ENCODE measurements at places on chromosomes 3 and 15.

DNA sequence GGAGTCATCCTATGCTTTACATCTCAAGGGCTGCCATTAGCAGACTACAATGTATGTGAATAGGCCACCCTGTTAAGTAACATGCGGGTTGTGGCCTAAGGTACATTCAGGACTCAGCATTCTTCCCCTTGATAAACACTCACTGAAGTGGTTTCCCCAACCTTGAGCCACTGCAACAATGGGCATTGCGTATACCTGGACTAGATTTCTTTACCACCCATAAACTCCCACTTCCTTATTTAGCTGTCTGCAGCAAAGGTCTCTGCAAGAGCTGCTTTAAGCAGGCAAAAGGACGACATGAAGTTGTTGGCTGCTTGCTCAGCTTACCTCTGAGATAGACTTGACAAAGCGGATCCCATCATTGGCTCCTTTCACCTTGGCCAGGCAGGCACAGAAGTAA, 16.2 kb downstream of the FYCO1 start:
- no peak for DNase-seq

DNA sequence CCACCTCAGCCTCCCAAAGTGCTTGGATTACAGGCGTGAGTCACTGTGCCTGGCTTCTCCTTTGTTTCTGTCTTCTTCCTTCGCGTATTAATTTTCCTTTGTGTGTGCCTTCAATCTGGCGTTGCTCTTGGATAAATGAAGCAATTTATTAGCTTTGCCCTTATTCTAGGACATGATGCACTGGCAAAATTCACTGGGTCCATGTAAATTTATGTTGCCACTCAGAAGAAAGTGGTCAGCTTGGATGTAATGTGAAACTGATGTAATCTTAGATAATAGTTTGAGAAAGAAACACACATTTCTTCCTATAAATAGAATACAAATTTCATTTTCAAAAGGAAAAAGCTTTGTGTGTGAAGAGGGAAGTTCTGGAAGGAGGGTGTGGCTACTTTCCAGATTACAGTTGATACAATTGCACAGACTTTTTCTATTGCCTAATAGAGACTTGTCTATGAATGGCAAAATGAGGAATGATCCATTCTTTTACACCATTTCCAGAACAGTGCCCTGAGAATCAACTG, 23.3 kb upstream of the ATP1B3 start:
- DNase-seq: no peak

DNA sequence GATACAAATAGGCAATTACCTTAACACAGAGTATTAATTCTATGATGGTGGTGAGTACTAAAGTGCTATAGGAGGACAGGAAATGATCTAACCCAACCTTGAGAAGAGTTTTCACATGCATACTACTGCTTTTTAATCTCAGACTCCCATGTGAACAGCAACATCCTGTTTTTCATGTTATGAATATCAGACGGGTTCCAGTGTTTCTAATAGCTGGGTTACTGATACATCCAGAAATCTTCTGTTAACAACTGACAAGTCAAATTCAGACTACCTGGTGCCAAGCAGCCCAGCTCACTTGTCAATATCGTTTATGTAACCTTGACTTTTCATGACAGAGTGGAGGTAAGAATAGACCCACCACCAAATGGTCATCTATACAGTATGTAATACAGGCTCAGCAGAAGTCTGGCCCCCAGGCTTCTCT, 220.2 kb upstream of the COL8A1 start:
- DNase-seq: no peak

DNA sequence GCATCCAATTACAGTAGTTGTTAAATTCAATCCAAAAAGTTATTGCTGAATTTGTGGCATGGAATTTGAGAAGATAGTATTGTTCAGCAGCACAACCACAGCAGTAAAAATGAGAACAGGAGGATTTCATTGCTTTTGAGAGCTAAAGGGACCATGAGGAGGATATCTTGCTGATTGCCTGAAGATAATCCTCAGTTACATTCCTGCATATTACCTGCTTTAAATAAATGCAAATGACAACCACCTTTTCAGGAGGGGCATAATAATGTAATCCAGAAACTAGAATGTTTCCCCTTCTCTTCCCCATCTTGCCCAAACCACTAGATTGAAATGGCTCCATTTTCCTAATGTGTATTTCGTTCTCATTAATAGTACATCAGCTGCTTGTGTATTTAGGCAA, 35.2 kb upstream of the SLC2A2 start:
- DNase-seq: no peak

DNA sequence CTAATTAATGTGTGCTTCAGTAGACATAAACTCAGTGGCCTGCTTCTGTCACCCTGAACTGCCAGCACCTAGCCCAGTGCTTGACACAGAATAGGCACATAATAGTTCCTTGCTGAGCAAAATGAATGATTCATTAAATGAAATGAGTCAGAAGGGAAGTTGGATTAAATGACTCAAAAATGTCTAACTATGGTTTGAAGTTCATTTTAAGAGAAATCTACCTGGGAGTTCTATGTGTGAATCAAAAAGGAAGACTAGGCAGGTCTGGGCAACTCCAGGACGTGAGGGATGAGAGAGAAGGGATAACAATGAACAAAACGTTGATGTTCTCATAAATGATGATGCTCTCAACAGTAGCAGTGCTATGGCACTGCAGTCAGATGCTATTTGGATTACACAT, 175.0 kb downstream of the CFAP20DC start:
- DNase-seq: no peak

- no peak for DNase-seq
Measured at GRCh38 chr15:48242015-48242414, 35.9 kb downstream of the SLC12A1 start.

- DNase-seq: no peak
Measured at GRCh38 chr15:57609805-57610529, 18.3 kb downstream of the MYZAP start.

- DNase-seq: no peak
Measured at GRCh38 chr3:136070953-136071949, 105.7 kb downstream of the PPP2R3A start.

DNA sequence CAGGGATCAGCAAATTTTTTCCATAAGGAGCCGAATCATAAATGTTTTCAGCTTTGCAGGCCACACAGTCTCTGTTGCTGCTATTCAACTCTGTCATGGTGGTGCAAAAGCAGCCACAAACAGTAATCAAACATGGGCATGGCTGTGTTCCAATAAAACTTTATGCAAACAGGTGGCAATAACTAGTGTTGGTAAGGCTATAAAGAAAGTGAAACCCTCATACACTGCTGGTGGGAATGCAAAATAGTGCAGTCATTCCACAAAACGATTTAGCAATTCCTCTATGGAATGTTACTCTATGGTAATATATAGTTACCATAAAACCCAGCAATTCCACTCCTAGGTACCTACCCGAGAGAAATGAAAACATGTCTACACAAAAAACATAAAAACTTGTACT, 14.0 kb upstream of the MRPS25 start:
- DNase-seq: no peak

- no peak for DNase-seq
Measured at GRCh38 chr3:126287536-126288241, 69.5 kb downstream of the KLF15 start.

- no peak for DNase-seq
Measured at GRCh38 chr3:158935846-158936245, 134.0 kb downstream of the MFSD1 start.

DNA sequence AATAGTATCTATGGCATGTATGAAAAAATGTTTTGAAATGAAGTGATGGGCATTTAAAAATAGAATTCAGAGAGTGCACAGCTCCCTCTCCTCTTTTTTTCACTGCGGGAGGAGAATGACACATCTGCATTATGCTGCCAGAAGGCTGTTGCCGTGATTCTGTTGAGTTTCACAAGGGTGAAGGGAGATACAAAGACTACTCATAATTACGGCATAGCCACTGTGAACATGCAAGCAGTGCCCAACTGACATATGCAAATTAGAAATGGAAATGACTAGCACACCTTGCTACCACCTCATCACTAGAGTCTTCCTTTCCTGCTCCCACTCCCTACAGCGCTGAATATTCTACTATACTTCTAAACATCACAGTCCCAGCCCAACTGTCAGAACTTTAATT, 20.1 kb downstream of the IFT57 start:
- no peak for DNase-seq

DNA sequence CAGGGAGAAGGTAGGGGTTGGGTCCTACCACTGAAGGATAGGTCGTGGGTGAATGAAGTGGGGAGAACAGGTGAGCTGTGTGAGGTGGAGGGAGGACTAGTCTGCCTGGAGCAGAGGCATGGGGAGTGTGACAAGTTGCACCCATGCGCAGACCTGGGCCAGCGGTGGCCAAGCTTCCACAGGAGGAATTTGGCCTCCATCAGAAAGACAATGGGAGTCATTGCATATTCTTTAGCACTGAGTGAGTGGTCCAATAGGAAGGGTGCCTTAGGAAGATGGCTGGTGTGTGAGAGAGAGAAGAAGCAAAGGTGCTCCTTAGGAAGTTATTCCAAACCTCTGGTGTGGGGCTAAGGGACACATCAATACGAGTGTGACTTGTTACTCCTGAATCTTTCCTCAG, 191.1 kb downstream of the KCNAB1 start:
- DNase-seq: no peak

- DNase-seq: no peak
Measured at GRCh38 chr3:124664804-124665203, 65.4 kb upstream of the UMPS start.

GRCh38 chr3:140523600-140523999, 154.3 kb upstream of the TRIM42 start:
- DNase-seq: peak; percentile 1

GRCh38 chr3:111301238-111301798, 229.7 kb downstream of the NECTIN3 start:
- DNase-seq: no peak

DNA sequence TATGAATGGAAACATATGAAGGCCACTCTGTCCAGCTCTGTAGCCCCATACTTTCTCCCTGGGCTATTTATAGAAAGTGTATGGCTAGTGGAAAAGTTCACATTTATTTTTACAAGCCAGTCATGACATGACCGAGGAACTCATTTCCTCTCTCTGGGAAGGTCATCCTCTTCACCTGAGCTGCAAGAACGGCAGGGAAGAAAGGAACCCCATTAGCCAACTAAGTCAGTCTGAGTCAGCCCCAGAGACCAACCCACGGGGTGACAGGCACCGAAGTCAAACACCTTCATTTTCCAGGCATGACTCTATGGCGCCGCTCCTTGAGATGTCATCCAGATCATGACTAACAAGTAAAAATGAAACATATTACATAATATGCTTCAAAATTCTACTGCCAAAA, 4.8 kb downstream of the PAQR9 start:
- no peak for DNase-seq

- DNase-seq: no peak
Measured at GRCh38 chr3:130968221-130968620, 58.4 kb downstream of the ASTE1 start.

DNA sequence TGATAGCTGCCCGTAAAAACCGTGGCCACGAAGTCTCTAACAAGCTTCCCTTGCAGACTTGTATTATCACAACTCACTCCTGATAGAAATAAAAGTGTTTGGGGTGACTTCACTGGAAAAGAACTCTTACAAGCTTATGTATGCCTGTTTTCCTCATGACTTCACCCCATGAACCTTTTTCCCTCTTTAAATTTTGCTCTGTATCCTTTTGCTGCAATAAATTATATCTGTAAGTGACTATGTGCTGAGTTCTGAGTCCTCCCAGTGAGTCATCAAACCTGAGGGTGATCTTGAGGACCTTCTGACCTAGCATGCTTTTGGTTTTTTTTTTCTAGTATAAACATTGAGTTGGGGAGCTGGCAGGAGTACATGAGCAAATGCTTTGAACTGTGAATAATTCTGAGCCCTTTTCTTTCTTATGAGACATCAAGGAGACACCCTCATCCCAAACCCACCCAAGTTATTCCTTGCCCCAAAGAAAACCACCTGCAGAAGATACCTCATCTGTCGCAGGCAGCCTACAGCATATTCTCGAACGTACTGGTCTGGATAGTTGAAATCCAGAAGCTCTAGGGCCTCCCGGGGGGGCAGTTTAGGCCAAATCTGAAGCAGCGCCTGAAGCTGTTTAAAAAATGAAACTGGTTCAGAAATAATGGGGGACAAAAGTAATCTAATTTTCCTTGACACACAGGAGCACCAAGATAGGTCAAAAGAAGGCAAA, 85.9 kb downstream of the FAIM start:
- no peak for DNase-seq

GRCh38 chr3:65425880-65426279, 612.8 kb downstream of the MAGI1 start:
- DNase-seq: no peak

DNA sequence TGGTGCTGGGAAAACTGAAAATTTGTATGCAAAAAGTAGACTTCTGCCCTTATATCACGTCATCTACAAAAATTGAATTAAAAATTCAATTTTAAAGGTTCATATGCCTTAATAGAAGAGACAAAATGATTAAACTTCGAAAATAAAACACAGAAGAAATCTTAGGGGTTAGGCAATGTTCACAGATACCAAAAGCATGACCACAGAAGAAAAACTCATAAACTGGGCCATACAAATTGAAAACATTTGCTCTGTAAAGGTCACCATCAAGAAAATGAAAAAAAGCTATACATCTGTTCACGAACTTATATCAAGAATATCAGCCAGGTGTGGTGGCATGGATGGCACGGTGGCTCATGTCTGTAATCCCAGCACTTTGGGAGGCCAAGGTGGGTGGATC, 245.1 kb downstream of the PCCB start:
- no peak for DNase-seq

GRCh38 chr3:155663467-155664212, 81.2 kb downstream of the PLCH1 start:
- no peak for DNase-seq

- DNase-seq: no peak
Measured at GRCh38 chr15:48898032-48898431, 20.1 kb downstream of the EID1 start.

GRCh38 chr15:98953000-98953787, 54.4 kb downstream of the PGPEP1L start:
- no peak for DNase-seq

DNA sequence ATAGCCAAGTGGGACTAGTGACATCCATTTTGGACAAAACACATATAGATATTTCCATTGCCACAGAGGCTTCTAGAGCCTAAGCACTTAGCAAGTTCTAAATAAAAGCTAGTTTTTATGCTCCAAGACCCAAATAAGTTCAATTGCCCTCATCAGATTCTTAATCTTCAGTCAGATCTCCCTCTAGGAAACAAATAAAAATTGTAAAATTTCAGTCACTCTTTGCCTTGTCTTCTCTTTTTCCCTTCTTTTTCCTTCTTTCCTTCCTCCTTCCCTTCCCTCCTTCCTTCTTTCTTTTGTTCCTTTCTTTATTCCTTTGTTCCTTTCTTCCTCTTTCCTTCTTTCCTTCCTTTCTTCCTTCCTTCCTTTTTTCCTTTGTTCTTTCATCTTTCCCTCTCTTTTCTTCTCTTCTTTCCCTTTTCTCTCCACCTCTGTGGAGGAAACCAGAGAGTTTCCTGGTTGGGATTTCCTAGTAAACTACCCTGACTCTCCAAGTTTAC, 68.8 kb upstream of the GADL1 start:
- no peak for DNase-seq

- DNase-seq: no peak
Measured at GRCh38 chr3:48475188-48475587, 28.7 kb downstream of the ATRIP start.

DNA sequence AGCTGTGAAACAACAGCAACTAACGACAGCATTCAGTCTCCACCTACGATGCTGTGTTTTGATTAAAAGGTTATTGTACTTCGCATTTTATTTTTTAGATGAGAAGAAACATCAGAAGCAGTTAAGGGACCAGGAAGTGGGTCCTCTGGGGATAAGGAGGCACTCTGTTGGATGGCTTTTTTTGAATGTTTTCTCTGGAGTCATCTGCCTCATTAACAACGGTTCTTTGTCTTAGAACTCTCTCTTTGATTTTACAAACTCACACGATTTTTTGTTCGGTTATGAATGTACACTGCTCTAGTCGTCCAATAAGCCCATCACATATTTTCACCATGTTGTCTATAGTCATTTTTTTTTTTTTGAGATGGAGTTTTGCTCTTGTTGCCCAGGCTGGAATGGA, 36.0 kb upstream of the ARPIN start:
- no peak for DNase-seq

Measured in D341Med (cell line).